ENCODE measurements at places on chromosomes 3 and 15.

DNA sequence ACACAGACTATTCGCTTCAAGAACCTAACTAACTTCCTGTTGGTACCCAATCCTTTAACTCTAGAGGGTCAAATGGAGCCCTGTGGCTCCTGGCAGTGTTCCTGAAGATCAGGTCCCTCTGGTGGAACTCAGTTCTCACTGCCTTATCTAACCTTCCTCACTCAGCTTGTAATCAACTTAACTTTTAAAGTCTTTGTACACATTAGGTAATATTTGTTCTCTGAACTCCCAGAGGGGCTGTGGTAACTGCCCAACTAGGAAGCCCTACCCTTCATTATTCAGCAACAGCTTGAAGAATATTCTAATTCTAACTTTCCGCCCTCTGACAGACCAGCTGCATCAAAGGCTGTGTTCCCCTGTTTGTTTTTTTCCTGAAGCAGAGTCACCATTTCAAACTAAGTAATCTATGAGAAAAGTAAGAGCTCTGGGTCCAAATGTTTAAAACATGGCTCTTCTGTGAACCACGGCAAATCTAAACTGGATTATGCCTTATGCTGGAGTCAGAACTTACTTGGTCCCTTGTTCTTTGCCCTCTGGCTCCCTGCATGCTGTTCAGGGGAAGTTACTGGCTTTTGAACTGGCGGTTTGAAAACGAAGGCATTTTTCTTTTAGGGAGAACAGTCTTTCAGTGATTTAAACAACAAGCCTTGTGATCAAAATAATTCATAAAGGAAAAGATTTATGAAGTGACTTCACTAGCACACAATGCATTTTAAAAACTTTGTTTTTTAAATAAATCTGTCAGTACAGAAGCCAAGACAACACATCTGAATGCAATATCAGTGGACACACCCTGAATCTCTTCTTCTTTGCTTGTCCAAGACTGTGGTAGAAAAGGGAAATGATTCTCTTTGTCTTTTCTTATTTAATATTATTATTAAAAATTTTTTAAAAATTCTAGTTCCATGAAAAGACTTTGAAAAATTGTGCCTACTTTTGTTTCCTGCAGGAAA lies 365.6 kb downstream of the TIGIT start:
- DNase-seq = no peak

DNA sequence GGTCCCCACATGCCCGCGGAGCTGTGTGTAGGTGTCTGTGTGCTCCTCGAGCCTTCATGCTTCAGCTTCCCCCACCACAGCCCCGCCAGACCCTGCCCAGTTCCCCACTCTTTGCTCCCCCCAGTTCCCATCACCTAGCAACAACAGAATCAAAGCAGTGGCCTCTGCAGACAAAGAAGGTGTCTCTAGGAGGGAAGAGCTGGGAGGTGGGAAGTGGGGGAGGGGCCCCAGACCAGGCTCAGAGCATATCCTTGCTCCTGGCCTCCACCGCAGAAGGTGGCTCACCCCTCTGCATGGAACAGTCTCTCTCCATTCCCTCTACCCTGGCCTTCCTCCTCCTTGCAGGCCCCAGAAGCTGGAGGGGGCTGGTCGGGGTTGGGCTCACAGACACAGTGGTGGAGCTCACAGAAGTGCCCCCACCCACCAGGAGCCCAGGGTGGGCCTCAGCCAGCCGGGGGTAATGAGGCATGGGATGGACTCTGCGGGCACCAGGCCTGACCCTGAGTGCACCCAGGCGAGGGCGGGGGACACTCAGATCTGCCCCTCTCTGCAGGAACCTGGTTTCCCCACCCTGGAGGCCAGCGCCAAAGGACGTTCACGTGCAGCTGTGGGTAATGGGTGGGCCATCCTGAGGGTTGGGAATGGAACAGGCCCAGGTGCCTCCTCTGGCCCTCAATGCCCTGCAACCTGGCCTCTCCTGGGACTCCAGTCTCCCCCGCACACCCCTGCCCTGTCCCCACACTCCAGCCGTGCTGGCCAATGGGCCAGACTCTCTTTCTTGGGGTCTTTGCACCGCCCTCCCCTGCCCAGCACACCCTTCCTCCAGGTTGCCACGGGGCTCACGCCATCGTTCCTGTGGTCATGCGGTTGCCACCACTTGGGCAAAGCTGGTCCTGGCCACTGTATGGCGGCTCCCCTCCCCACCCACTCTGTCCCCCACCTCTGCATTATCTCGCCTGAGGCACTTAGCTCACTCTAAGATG lies 53.4 kb downstream of the TPRA1 start:
- DNase-seq = peak; percentile 46

DNA sequence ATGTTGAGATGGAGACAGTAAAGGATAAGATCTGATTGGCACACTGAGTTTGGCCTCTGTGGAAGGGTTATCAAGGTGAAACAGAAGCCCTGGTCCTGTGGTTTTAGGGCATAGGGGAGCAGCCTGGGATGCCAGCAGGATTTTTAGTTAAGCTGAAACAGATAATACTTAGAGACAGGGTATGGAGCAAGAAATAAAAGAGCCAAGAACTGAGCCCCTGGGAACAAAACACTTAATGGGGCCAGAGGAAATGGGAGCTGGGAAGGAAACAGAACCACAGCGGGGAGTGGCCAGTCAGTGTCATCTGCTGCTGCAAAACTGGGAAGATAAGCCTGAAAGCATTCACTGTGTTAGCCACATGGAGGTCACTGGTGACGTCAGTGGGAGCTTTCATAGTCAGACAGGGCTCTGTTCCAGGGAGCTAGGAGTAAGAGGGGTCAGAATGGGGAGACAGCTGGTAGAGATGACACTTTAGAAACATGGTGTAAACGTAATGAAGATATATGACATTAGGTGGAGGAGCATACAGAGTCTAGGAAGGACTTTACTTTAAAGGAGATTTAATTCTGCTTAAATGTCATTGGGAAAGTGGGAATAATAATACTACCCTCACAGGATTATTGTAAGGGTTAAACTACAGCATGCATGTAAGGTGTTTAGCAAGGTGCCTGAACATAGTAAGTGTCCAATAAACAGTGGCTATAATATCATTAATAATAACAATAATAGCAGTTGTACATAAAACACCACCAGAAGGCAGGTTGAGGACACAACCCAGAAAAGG lies 172.7 kb upstream of the CTNNB1 start:
- DNase-seq = no peak

DNA sequence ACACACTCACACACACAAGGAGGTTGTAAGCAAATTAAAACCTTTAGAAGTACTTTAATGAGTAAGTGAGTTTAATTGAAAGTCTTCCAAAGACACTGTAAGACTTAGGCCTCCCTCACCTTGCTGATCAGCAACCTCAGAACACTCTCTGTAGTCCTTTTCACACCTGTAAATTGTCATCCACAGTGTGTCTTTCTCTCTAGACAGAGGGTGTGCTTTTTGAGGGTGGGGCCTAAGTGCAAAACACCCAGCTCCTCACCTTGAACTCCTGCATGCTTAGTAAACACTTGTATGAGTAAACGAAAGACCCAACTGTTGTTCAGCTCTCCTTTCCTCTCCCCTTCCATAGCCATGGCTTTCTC lies 183.2 kb upstream of the IL12A start:
- no peak for DNase-seq

DNA sequence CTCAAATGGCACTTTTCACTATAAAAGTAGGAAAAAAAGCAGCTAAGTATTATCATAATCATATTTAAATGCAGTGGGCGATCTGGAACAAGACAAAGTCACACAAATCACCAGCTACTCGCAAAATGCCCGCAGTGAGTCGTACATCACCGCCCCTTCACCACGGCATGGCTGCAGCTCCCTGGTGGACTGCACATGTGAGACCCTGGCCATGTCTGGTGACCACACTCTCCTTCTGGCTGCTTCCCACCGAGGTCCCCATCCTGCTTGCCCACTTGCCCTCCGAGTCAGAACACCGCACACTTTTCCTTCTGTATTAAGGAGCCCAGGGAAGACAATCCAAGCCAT lies 38.6 kb downstream of the ACAA1 start:
- no peak for DNase-seq

DNA sequence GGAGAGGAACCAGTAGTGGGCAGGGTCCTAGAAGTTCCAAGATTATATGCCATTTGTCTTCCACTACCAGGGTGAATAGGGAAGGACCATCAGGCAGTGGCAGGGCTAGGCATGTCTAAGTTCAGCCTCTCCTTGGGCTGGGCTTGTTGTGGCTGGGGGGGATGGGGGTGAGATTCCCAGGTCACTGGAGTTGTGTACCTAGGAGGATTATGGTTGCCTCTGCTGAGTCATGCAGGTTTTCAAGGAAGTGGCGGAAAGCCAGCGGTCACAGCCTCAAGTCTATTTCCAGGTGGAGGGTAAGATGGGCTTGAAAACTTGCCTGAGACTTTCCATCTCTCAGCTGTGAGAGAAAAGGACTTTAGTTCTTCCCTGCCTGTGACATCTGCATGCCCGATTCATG lies 1407.1 kb downstream of the SI start:
- no peak for DNase-seq

GRCh38 chr3:144264794-144265193 lies 293.2 kb downstream of the DIPK2A start:
- DNase-seq = no peak

DNA sequence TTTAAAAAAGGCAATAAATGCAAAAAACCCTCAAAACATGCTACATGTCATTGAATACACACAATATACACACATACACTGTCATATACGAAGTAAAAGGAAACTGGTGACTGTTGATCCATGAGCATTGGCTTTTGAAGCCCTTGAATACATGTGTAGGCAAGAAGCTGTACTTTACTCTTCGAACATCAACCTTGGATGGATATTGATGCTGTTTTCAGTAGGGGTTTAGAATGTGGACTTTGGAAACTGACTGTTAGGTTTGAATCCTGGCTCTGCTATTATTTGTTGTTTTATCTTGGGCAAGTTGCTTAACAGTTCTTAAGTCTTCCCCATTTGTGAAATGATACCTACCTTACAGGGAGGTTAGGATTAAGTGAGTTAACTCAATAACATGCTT lies 30.5 kb downstream of the RNF13 start:
- no peak for DNase-seq

DNA sequence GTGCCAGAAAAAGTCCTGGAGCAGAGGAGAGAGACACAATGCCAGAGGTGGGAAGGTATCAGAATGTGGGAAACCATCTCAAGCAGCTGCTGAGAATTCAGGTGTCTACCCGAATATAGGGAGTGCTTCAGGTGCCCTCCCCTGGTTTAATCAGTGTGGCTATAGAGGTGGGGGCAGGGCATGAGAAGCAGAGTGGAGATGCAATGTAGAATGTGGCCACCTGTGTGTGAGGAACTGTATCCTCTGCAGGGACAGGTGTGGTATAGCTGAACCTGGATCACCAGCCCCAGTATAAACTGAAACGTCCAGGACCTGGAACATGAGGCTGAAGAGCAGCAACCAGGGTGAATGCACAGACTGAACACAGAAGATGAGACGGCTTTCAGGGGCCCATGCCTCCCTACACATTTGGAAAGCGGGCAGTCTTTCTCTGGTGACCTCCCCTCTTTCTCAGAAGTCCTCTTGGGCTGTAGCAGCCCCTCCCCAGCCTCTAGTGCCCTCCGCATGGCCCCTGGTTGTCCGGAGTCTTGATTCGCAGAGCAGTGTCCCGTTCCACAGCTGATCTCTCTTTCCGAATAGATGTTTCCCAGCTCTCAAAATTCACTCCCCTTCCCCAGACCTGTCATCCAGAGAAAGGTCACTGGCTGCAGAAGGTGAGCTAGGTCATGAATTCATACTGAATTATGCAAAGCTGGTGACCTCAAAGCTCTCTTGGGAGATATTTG lies 103.1 kb downstream of the ABHD5 start:
- no peak for DNase-seq

DNA sequence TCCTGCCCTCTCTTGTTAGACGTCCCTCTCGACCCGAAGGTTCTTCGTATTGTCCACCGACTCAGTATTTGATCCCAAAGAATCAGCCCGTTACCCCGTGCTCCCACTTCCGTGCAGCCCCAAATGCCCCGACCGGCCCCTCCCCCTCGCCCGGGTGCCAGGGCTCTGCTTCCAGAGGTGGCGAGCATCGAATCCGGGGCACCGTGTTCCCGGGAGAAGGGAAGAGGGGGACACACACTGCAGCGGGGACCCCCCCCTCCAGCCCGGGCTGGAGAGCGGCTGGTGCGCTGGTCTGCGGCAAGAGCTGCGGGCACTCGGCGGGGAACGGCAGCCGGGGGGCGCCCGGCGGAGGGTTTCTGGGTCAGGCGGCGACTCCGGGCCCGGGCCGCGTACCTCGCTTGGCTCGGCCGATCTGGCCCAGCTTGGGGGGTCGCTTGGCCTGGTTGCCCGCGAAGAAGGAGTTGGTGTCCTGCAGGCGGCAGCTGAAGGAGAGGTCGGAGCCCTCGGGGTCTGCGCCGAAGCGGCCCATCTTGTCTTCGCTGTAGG lies 556 bp downstream of the CAMK2N2 start:
- DNase-seq = no peak

DNA sequence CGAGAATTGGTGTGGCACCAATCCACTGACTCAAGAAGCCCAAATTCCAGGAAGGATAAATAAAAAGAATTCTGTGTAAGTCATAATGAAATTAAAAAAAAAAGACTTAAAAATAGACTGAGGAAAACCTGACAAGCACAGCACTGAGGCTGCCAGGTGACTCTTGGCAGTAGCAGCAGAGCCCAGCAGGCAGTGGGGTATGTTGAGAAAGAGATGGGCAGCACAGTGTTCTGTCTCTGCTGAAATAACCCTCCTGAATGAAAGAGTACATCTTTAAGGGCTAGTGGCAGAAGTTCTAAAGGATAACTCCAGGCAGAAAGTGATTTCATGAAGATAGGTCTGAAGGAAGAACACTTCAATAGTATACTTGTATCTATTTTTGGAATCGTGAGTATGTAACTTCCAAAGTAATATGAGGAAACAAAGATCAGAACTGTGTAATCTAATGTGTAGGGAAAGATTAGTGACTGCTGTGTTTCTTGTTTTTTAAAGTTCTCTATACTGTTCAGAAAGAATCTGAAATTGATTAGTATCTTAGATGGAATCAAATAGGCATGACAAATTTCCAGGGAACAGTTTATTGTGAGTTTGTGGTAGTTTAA lies 75.9 kb downstream of the RAB7A start:
- DNase-seq = no peak

DNA sequence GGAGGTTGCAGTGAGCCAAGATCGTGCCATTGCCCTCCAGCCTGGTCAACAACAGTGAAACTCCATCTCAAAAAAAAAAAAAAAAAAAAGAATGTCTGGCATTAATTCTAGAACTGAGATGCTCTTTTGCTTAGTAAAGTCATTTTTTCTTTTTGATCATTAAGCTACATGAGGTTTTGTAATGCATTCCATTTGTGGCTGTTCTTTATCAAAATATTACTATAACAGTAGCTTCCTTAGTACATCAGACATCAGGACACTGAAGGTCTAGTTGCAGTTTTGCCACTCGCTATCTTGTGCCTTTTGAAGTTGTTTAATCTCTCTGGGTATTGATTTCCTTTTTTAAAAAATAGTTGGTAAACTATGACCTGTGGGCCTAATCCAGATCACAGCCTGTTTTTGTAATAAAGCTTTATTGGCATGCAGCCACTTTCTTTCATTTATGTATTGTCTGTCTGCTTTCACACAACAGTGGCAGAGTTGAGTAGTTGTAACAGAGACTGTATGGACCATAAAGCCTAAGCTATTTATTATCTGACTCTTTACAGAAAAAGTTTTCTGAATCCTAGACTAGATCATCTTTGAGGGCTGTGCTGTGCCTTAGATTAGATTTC lies 76.6 kb downstream of the SLC25A26 start:
- DNase-seq = no peak

GRCh38 chr3:36482880-36483279 lies 102.6 kb downstream of the STAC start:
- no peak for DNase-seq
